ENCODE measurements at places on chromosomes 2 and 18.

GRCh38 chr18:31563778-31564177 is 27.9 kb upstream of the TTR start:
- DNase-seq: no peak

DNA sequence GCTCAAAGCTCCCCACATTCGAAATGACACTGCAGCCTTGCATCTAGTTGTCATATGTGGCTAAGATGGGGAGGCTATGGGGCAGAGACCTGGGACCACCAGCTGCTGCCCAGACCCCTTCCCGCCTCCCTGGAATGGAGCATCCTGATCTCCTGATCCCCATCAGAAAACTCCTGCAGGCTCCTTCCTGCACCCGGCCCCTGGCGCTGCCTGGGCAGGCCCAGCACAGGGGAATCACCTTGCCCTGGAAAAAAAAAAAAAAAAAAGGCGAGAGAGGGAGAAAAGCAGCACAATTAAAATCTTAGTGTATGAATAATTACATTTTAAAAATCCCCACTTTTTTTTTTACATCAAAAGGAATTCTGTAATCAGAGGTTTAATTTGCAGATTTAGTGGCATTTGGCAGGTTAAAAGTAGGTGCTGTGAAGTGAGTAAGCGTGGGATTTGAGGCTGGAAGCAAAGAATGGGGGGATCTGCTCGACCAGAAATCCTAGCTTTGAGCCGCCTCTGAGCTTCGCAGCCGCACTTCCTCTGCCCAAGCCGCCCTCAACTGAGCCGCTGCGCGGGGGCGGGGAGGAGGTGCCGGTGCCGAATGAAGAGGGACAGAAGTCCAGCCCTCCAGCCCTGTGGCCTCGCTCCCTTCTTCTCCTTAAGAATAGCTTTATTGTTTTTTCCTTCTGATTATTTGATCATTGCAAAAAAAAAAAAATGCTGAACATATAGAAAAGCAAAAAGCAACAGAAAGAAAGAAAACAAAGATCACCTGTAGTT is 30.0 kb downstream of the THNSL2 start:
- DNase-seq: no peak

- no peak for DNase-seq
Measured at GRCh38 chr18:55317864-55318263, 270.1 kb downstream of the TCF4 start.

DNA sequence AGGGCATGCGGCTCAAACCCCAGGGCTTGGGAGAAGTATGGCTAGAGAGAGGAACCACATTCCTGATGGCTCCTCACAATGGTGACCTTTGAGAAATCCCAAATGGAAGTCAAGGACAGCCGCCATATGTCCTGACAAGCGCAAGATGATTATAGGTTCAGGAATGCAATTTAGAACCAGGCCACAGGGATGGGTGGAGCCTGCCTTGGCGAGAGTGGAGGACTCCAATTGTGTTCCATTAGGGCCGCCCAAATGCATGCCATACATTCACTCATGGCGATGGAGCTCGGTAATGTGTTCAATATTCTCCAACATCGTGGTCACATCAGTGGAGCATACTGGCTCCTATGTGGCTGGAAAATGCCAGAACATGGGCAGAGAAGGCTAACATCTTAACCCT is 662.9 kb upstream of the ID2 start:
- no peak for DNase-seq

DNA sequence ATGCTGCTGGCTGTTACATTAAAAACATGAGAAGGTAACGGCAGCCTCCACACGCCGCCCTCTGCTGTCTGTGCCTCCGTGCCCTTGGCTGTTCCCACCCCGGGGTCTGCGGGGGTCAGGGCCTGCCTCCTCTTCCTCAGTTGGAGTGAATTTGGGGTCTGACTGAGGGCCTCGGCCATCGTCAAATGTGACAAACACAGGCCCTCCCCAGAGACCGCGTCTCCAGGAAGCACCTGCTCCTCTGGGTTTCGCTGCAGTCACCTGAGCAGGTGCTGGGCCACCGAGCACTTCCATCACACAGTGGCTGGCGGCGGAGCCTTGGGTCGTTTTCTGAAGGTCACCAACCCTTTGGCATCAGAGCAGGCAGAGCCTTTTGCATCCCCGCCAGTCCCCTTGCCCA is 70.9 kb downstream of the NFATC1 start:
- DNase-seq: no peak

DNA sequence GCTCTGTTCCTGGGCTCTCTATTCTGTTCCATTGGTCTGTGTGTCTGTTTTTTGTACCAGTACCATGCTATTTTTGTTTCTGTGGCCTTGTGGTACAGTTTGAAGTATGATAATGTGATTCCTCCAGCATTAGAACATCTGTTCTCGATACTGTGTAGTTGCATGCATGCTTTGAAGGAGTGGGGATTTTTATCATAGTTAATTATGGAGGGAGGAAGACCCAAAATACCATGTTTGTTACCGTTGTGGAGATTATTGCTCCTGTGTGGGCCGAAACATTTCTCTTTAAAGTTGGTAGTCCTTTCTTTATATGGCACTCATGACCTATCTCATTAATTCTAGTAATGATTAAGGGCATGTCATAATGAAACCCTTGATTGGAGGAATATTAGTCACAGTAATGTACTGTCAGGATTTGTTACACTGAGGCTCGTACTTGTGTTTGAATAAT is 87.6 kb downstream of the TTC27 start:
- no peak for DNase-seq

- no peak for DNase-seq
Measured at GRCh38 chr2:224264259-224264658, 137.6 kb downstream of the FAM124B start.

GRCh38 chr2:148756292-148756975 is 111.9 kb downstream of the EPC2 start:
- no peak for DNase-seq

- peak; percentile 37 for DNase-seq
Measured at GRCh38 chr18:50706199-50706598, 113.6 kb downstream of the MRO start.

- no peak for DNase-seq
Measured at GRCh38 chr2:96152304-96153161, 7.3 kb upstream of the DUSP2 start.

All from caudate nucleus (tissue), 63 donors.